ENCODE measurements at places on chromosomes 6 and 20.

GRCh38 chr20:33343521-33343920 lies 57.8 kb downstream of the CDK5RAP1 start:
- DNase-seq, result no peak

GRCh38 chr6:53544470-53545308 lies at the start of gene GCLC:
TSS of gene GCLC (minus strand) at chr6:53545101. CDS start at chr6:53544645, 456 bp downstream.
- DNase-seq, result peak; percentile 75

DNA sequence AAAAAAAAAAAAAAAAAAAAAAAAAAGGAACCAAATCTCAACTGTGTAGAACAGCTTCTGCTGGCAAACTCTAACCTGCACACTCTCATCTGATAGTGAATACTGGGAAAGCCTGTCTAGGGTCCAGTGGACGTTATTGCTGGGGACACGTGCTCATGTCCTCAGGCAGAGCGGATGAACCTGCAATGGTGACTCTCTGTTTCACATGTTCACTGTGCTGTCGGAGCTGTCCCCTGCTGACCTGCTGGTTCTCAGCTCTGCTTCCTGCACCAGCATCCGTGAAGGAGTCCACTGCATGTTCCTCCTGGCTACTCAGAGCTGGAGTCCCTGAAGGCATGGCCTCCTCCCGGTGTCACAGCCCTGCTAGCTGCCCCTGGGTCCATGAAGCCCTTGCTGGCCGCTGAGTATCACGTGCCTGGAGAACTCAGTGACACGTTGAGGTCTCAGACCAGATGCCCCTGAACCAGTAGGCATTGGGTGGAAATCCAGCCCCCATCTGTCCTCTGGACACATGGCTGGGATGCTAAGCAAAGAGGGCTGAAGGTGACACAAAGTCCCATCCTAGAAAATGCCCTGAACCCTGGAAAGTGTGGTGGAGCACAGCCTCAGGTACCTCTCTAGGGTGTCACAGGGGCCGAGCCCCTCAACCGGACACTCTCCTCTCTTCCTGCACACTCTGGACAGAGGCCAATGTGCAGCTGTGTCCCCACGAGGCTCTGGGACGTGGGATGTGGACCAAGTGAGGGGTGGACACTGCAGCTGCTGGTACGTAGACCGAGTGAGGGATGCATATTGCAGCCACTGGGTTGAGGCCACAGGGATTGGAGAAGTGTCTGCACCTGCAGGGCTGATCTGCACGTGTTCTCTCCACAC lies 54.9 kb upstream of the FRMD1 start:
- no peak for DNase-seq

DNA sequence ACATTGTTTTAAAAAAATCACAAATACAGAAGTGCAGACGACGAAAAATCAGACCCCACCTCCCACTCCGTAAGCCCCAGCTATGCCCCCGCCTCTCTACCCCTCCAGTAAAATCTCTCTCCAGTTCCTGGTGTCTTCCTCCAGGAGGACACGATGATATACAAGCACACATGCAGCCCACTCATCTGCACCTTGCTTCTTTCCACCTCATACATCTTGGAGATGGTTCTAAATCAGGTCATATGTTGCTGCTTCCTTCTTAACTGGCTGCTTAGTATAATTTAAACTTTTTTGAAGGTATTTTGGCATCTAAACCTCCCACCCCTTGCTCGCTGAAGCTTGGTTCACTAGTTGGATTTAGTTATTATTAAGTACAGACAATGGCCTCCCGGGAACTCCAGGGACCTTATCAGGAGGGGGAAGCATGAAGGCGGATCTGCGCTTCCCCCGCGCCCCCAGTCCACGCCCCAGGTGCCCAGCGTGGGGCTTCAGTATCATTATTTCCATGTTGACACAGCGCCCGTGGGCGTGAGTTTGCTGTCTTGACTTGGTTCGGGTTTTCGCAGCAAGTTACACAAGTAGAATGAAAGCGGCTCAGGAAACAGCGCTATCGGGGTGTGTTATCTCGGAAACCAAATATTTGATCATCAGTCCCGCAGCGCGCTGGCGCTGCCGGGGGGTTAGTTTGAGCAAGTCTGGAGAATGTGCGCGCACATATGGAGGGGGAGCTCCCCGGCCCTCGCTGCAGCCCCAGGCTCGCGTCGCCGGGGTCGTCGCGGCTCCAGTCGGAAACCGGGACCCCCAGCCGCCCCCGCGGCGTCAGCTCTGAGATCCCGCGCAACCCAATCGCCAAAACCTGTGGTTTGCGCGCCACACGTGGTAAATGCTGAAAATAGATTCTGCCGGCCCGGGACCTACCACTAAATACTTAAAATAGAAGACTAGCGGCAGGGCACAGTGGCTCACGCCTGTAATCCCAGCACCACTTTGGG lies 2.3 kb downstream of the BMP7 start:
- DNase-seq, result no peak

GRCh38 chr6:24833711-24834386 lies 35.1 kb upstream of the ARMH2 start:
- no peak for DNase-seq

- no peak for DNase-seq
These were observed 7.6 kb downstream of the NKAIN4 start for GRCh38 chr20:63246490-63247288.

DNA sequence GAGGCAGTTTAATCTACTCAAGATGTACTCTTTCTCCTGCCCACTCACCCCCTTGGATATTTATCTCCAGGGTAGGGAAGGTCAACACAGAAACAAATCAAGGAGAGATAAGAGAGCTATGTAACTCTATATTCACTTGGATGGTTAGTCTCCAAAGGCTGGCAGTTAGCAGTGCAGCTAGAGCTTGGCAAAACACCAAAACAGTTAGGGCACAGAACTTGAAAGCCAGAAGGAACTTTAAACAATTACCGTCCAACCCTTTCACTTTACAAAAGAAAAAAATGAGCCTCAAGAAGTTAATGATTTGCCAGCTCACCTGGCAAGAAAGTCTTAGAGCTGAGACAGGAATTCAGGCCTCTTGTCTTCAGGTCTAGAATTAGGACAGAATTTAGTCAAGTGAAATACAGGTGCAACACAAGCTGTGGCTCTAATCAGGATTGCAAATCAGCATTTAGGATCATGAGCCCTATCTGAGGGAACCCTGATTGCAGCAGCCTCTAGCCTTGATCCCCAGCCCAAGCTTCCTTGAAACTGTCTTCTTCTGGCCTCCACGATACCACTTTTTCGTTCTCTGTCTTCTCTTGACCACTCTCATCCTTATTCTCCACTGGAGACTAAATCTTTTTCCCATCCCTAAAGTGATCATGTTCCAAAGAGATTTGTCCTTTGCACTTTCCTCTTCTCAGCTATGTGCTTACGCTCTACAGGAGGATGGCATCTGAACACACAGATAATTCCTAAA lies 14.9 kb downstream of the NEDD9 start:
- no peak for DNase-seq

- no peak for DNase-seq
These were observed 13.1 kb upstream of the CCND3 start for GRCh38 chr6:41954668-41955067.

DNA sequence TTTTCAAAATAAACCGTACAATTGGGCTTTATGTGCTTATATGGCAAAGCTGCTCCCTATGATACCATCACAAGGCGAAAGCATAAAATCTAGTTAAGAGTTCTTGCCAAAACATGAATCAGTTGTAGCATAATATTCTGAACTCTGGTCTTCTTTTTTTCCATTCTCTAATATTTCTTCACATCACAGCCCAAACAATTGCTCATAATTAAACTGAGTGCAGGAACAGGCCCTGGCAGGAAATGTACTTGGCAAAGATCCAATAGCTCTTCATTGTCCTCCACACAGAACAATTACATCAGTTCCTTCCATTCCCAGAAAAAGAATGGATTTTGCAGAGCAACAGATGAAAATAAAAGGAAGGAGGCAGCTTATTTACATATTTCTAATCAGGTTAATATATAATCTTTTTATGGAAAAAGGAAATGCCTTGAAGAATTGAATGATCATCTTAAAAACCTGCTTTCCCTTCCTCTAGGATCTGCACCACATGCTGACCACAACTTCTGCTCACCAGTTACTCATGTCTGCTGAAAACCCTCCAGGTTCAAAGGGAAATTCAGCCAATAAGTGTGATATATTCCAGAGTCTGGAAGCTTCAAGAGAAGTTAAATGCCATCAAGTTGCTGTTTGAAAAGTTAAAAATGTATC lies 123.3 kb upstream of the COL21A1 start:
- peak; percentile 58 for DNase-seq

DNA sequence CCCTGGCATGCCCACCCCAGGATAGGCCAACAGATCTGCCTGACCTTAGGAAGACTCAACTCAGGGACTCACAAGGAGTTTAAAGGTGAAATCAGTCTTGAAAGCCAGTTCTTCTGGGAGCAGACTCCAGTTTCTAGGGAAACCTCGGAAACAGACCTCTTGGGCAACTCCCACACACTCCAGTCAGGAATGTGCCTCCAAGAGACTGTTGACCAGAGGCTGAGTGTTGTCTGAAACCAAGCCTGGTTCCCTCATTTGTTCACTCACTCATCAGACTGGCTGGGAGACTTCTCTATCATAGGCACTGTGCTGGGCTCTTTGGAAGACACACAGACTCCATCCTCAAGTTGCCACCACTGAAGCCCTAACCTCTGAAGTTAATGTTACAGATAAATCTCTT lies 1.8 kb downstream of the TREM1 start:
- DNase-seq, result no peak

- DNase-seq, result no peak
These were observed 362.2 kb upstream of the IRAK1BP1 start for GRCh38 chr6:78505178-78505577.

DNA sequence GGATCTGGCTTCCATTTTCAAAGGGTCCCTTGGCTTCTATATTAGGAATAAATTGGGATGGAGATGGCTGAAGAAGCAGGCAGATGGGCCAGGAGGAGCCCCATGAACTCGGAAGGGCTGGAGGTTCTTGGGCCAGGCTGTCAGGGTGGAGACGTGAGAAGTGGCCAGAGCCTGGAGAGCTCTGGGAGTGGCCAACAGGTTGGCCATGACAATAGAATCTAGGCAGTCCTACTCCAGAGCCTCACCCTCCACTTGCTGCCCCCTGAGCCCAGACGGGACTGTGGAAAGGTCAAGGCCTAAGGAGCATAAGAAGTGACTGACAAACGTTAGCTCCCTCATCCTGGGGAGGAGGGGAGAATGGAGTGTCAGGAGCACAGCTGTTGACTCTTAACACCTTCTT lies 62.1 kb downstream of the STK35 start:
- no peak for DNase-seq

DNA sequence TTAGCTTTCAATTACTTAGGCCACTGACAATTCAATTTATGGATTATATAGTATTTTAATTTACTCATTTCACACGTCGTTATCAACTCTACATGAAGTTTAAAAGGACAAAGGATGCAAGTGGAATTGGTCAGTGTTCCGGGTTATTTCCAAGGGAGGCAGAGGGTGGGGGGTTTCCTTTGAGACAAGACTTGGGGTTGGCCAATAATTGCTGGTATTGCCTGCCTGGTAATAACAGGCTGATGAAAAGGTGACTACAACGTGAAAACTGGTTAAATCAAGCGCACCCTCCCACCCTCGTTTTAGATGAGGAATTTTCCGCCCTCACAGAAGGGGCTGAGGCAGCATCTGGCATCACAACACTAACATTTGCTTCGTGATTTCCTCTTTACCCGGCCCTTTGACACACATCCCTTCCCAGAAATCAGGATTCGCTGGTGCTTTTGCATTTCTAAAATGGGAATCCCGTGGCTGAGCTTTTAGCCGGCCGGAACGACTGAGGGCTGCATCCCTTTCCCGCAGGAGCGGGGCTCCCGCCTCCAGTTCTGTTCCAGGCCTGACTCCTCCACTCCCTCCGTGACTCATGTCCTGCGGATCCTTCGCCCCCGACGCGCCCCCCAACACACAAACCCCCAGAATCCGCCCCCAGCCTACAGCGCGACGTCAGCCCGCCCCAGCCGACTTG lies 999 bp upstream of the PIM1 start:
- DNase-seq, result no peak

DNA sequence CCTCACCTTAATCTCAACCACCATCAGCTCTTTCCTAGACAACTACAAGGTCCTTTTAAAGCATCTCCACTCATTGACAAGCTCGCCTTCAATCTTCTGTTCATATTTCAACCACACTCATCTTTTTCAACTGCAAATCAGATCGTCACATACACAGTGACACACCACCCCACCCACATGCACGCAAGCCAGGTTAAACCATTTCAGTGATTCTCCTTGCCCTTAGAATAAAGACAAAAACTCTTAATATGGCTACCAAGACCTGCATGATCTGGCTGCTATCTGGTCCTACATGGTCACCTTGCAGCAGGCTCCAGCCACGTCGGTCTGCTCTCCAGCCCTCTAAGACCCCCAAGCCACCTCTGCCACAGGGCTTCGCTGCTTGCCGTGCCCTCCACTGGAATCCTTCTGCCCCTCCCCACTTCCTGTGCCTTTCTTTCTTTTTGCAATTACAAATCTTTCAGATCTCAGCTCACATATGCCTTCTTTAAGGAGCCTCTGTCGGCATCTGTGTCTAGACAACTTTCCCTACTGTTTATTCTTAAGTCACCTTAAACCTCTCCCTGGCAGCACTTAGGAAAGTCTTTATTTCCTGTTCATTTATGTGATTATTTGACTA lies 507.3 kb upstream of the ARID1B start:
- no peak for DNase-seq

DNA sequence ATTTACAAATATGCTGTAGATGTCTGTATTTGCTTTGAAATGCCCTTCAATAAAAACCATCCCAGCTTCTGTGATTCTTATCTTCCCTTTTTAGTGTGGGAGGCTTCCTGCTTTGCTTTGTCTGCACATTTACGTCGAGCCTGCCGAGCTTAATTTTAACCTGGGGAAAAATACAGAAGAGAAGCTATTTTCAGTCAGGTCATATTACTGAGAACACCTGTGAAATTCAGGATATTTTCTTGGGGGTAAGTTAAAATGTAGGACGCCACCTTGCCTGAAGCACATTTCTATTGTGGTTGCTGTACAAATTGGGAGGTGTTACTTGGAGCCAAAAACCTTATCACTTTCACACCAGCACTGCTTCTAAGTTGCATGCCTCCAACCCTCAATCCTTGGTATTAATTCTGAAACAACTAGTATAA lies 43.6 kb upstream of the FUCA2 start:
- no peak for DNase-seq

DNA sequence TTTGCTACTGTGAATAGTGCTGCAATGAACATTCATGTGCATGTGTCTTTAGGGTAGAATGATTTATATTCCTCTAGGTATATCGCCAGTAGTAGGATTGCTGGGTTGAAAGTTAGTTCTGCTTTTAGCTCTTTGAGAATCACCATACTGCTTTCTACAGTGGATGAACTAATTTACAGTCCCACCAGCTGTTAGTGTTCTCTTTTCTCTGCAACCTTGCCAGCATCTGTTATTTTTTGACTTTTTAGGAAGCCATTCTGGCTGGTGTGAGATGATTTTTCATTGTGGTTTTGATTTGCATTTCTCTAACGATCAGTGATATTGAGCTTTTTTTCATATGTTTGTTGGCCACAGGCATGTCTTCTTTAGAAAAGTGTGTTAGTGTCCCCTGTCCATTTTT lies 40.0 kb downstream of the PLG start:
- DNase-seq, result no peak
